Right renal cortex interstitium (tissue), 3 donors: ENCODE measurements at places on chromosomes 11 and 22. TPM values are rescaled to one million over a fixed set of nuclear protein-coding genes. Genes with fewer than 3 reads are reported as not detected.

Gene LRRC56
- 3.2 TPM for polyA plus RNA-seq

GRCh38 chr22:30202531-30203006 is 44.0 kb downstream of the LIF start:
- DNase-seq: no peak

DNA sequence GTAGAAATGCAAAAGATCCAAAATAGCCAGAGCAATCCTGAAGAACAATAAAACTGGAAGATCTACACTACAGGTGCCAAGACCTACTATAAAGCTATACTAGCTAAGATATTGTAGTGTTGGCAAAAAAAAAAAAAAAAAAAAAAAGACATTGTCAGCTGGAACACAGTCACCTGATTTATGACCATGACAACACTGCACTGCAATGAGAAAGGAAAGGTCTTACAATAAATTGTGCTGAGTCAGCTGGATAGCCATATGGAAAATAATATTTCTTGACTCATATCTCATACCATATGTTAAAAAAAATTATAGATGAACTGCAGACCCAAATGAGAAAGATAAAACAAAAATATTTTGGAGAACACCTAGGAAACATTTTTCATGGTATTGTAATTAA is 3.1 kb upstream of the PANX3 start:
- DNase-seq: no peak

GRCh38 chr22:27995801-27996528 is 76.9 kb upstream of the PITPNB start:
- no peak for DNase-seq

GRCh38 chr22:30348404-30348803 is 8.3 kb downstream of the SF3A1 start:
- DNase-seq: no peak
